ENCODE measurements at places on chromosomes 3 and 15.

- no peak for DNase-seq
These were observed 10.8 kb upstream of the SKIL start for GRCh38 chr3:170346481-170347392.

- no peak for DNase-seq
These were observed 350.3 kb upstream of the DPPA4 start for GRCh38 chr3:109687626-109688025.

DNA sequence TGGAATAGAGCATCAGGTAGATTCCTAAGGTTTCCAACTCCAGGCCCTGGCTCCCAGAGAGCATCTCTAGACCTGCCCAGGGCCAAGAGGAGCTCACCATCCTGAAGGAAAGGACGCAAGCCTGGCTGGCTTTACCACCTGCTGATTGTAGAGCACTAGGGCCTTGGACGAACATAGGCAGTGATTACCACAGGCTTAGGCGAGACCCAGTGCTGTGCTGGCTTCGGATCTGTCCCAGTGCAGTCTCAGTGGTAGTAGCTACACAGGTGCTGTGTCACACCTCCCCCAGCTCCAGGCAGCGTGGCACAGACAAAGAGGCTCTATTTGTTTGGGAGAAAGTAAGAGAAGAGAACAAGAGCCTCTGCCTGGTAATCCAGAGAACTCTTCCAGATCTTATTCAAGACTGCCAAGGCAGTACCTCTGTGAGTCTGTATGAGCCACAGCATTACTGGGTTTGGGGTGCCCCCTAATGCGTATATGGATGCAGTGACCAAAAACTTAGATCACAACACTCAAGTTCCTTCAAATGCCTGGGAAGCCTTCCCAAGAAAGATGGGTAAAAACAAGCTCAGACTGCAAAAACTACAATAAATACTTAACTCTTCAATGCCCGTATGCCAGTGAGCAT, 25.4 kb downstream of the ISG20 start:
- no peak for DNase-seq

GRCh38 chr3:177284383-177284881, 87.2 kb upstream of the TBL1XR1 start:
- DNase-seq: no peak

GRCh38 chr3:87161013-87161412, 66.1 kb upstream of the CHMP2B start:
- no peak for DNase-seq

DNA sequence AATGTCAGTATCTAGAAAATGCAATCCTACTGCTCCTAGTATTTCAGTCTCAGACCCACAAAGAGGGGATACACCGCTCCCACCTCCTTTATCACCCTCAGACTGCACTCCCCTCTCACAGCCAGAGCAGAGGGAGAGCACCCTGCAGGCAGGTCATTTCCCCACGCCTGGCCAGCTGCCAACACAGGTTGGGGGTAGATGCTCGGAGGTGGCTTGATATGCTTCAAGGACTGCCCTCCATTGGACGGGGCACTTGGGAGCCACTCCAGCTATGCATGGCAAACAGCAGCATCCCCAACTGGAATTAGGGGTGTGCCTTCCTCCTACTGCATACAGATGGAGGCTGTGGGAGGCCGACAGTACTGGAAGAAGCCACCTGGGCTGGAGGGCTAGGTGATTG, 41.9 kb downstream of the TMEM266 start:
- no peak for DNase-seq

DNA sequence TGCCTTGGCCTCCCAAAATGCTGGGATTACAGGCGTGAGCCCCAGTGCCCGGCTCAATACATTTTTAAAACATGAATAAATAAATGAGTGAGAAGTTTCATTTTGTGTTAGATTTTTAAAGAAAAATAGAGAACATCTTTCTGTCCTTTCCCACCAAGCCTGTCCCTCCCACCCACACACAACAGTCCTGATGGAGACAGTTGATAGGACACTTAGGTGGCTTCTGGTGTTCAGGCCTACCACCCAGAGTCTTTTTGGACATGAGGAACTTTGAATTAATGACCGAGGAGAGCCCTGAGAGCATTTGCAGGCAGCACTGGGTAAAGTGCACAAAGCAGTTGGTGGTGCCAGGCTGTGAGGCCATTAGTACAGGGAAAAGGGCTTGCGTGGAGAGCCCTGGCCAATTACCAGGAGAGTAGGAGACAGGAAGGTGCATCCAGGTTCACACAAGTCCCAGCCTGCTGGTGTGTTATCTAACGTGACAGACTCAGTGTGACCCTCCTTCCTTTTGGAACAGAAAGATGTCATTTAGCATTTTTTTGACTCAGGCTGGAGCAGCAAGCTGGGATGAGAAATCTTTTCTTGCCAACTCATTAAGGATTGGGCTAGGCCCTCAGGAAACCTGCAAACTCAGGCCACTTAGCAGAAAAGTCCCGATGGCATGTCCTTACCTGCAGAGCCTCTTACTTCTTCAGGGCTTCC, 103.6 kb downstream of the PDCD6IP start:
- DNase-seq: no peak

DNA sequence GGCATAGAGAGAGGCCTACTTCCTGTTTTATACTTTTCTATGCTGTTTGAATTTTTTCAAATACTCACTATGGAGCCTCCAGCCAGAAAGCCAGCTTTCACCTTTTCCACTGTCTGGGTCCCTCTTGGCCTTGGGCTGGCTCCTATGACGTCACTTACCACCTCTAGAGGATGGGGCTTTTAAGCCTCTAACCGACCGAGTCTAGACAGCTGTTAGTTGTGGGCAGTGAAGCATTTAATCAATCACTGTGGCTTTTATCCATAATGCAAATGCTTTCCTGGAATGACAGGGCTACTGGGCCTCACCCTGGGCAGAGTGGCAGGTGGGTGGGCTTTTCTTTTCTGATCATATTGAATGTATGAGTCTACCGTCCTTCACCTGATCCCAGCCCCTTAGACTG, 61.9 kb downstream of the LRRK1 start:
- no peak for DNase-seq

Data from activated naive CD8-positive, alpha-beta T cell treated with anti-CD3 and anti-CD28 coated beads, Interleukin-2, amount 50 U/mL, for 16 hours (primary cell).